ENCODE measurements at places on chromosomes 12 and 14.
A peak's percentile ranks its signal among the peaks of the same experiment; 100 is the strongest.

- no peaks in the 10 kb centered on the region for H3K27me3 ChIP-seq
- H3K27ac ChIP-seq = no peak overlapping the region
- no peak overlapping the region for H3K4me3 ChIP-seq
- DNase-seq = no peak
Measured at GRCh38 chr14:21227981-21228380, 41.3 kb downstream of the HNRNPC start.

DNA sequence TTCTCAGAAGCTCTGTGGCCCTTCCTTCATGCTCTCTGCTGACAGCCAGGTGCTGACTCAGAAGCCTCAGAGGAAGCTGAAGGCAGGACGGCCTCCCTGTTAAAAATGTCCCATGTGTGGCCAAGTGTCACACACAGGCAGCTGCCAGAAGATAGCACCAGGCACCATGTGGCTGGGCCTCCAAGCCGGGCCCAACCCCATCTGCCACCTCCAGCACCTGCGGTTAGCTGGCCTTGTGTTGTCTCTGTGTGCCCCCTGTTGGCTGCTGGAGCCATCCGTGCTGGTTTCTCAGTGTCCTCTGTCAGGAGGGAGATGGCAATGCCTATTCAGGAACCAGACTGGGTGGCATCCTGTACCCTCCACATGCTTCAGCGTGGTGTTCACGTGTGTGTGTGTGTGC, 63.2 kb downstream of the TSPAN11 start:
- DNase-seq = peak; percentile 36
- H3K27ac ChIP-seq = no peak overlapping the region
- no peak overlapping the region for H3K4me3 ChIP-seq
- peaks cover 4% of the 10 kb centered on the region for H3K27me3 ChIP-seq
- H3K36me3 ChIP-seq = no peaks in the 10 kb centered on the region
- peaks cover 18% of the 10 kb centered on the region for H3K4me1 ChIP-seq

DNA sequence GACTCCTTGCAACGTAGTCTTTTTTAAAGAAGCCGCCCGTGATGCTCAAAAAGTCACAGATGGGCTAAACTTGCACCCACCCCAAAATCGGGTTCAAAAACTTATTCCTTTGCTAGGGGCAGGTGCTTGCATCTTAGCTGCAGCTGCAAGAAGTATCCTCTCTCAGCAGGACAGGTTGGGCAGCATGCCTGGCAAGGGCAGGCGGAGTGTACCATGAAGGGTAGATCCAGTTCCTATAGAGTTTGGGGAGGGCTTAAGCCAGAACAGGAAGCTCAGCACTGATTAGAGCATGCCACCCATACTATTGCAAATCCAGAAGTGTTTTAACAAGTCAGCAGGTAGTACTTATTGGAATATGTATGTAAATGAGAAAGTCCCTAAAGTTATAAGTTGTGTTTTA, 48.7 kb downstream of the CPM start:
- H3K27me3 ChIP-seq = no peaks in the 10 kb centered on the region
- peaks cover 14% of the 10 kb centered on the region for H3K4me1 ChIP-seq
- H3K4me3 ChIP-seq = no peak overlapping the region
- DNase-seq = no peak
- H3K27ac ChIP-seq = no peak overlapping the region
- no peaks in the 10 kb centered on the region for H3K36me3 ChIP-seq

DNA sequence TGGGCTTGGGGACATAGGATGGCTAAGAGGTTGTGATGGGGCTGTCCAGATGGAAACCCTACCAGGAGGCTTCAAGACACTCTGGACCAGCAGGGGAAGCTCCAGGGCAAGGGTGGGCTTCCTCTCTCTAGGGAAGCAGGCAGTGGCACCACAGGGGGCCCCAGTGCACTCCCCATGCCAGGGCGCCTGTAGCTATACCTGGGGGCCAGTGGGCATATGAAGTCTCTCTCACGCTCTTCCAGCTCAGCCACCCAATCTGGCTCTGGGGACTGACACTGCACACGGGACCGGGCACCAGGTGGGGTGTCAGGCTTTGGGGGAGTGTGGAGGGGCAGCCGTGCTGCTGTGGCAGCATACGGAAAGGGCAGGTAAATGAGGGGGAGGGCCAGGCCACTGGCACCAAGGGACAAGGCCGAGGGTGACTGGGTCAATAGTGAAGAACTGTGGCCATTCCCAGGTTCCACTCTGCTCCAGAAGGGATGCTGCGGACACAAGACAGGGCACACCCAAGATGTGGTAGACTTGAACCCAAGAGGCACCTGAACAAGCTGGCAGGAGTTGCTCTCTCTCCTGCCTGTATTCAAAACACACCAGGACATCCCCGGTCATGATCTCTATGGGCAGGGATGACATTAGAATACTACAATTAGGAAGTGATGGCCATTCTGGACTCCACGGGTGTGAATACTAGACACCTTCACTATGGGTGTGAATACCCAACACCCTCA, 27.5 kb downstream of the RFLNA start:
- H3K27me3 ChIP-seq = peaks cover 25% of the 10 kb centered on the region
- no peak overlapping the region for H3K27ac ChIP-seq
- no peak for DNase-seq
- H3K36me3 ChIP-seq = peaks cover 22% of the 10 kb centered on the region
- H3K4me3 ChIP-seq = no peak overlapping the region

GRCh38 chr14:102817318-102817717, 40.1 kb downstream of the TRAF3 start:
- peaks cover 33% of the 10 kb centered on the region for H3K36me3 ChIP-seq
- H3K27me3 ChIP-seq = peaks cover 3% of the 10 kb centered on the region
- DNase-seq = no peak

- no peak for DNase-seq
- peaks cover 2% of the 10 kb centered on the region for H3K27me3 ChIP-seq
- peak overlapping the region; percentile 59 for H3K27ac ChIP-seq
- H3K4me1 ChIP-seq = peaks cover 6% of the 10 kb centered on the region
- no peak overlapping the region for H3K4me3 ChIP-seq
- peaks cover 68% of the 10 kb centered on the region for H3K36me3 ChIP-seq
Measured at GRCh38 chr12:48937170-48937569, 11.9 kb upstream of the FKBP11 start.

GRCh38 chr14:48378541-48378940, 703.1 kb upstream of the MDGA2 start:
- H3K27me3 ChIP-seq = no peaks in the 10 kb centered on the region
- peaks cover 37% of the 10 kb centered on the region for H3K4me1 ChIP-seq
- no peaks in the 10 kb centered on the region for H3K36me3 ChIP-seq

DNA sequence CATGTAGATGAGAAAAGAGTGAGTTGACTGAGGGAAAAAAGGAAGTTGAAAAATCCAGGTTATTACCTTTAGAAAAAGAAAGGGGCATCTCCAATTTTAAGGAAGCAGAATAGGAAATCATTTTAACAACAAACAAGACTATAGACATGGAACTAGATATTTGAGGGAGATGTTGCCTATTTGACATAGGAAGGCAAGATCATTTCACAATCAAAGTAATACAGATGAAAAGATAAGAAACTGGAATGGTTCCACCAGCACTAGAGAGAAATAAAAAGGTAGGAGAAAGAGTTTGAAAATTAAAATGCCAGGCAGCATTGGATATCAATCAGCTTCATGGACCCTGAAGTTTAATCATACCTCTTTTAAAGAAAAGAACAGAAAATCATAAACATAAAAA, 881.0 kb upstream of the MGAT4C start:
- no peaks in the 10 kb centered on the region for H3K27me3 ChIP-seq
- no peaks in the 10 kb centered on the region for H3K36me3 ChIP-seq

- no peaks in the 10 kb centered on the region for H3K4me1 ChIP-seq
- no peak overlapping the region for H3K4me3 ChIP-seq
- no peaks in the 10 kb centered on the region for H3K36me3 ChIP-seq
- no peak overlapping the region for H3K27ac ChIP-seq
Measured at GRCh38 chr12:77821699-77822203, 8.9 kb upstream of the NAV3 start.

GRCh38 chr12:52284562-52285171, 6.7 kb downstream of the KRT81 start:
- H3K4me3 ChIP-seq = no peak overlapping the region
- no peak for DNase-seq
- peaks cover 11% of the 10 kb centered on the region for H3K27me3 ChIP-seq
- no peaks in the 10 kb centered on the region for H3K36me3 ChIP-seq

DNA sequence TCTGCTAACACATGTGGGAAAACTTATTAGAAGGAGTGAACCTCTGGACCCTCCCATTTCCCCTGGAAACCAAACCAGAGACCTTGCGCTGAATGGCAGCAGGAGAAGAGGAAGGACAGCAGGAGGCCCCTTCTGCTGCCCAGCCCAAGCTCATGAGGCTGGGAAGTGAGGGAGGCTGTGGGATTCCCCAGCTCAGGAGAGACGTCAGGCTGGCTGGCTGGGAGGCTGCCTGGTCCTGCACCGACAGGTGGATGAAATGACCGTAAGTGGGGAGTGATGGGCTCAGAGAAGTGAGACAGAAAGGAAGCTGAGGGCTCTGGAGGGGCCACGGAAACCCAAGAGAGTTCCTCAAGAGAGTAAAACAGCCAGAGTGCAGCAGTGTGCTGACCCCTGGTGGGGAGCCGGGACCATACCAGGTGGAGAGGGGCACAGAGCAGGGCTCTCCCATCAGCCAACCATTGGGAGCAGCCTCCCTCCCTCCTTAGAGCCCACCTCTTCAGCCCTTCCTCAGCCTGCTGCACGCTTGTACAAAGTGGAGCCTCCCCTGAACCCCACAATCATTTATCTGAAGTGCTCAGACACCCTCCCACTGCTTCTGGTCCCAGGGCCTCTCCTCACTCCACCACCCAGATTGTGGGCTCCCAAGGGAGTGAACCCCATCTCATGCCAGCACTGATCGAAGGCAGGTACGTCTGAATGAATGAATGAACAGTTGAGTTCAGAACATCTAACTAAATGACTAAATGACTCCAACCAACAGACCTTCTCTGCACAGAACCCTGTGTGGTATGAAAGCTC, 14.0 kb downstream of the TAMALIN start:
- H3K36me3 ChIP-seq = peaks cover 4% of the 10 kb centered on the region
- peak; percentile 79 for DNase-seq
- peak overlapping the region; percentile 38 for H3K4me3 ChIP-seq
- H3K27me3 ChIP-seq = peaks cover 63% of the 10 kb centered on the region

GRCh38 chr12:84986586-84986985, 49.5 kb downstream of the TSPAN19 start:
- H3K27me3 ChIP-seq = no peaks in the 10 kb centered on the region
- no peak for DNase-seq
- H3K27ac ChIP-seq = no peak overlapping the region
- no peaks in the 10 kb centered on the region for H3K36me3 ChIP-seq
- H3K4me1 ChIP-seq = no peaks in the 10 kb centered on the region

- no peak for DNase-seq
- H3K4me3 ChIP-seq = no peak overlapping the region
- no peak overlapping the region for H3K27ac ChIP-seq
- H3K36me3 ChIP-seq = no peaks in the 10 kb centered on the region
- H3K4me1 ChIP-seq = peaks cover 4% of the 10 kb centered on the region
Measured at GRCh38 chr14:96405677-96406076, 13.7 kb downstream of the AK7 start.

- no peak overlapping the region for H3K27ac ChIP-seq
- no peaks in the 10 kb centered on the region for H3K36me3 ChIP-seq
- peaks cover 32% of the 10 kb centered on the region for H3K4me1 ChIP-seq
- no peak for DNase-seq
Measured at GRCh38 chr12:30911207-30911606, 15.3 kb upstream of the TSPAN11 start.

GRCh38 chr14:103696466-103697071, 18.7 kb downstream of the XRCC3 start:
- peak; percentile 29 for DNase-seq
- peaks cover 29% of the 10 kb centered on the region for H3K4me1 ChIP-seq
- peak overlapping the region; percentile 97 for H3K27ac ChIP-seq
- H3K4me3 ChIP-seq = no peak overlapping the region
- H3K27me3 ChIP-seq = peaks cover 3% of the 10 kb centered on the region
